ENCODE measurements at places on chromosomes 13 and 19.

- no peak for DNase-seq
Observed at GRCh38 chr13:108807841-108808240, 178.4 kb downstream of the MYO16 start.

DNA sequence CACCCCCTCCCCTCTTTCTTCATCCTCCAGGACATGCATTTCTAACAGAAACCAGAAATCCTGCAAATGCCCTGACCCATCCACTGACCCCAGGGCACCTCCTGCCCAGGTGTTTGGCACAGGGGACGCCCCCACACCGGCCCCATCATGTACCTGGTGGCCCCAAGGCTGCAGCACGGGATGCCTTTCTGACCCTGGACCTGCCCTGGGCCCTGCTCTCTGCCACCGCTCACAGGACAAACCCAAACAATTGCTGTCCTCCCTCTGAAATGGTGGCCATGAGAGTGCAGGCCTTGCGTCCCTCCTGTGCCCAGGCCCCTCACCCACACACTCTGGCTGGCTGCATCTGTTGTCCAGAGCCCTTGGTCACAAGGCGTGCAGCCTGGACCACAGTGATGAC lies 12.1 kb downstream of the SCGB2B2 start:
- no peak for DNase-seq

- no peak for DNase-seq
Observed at GRCh38 chr19:38062959-38063761, 156.2 kb downstream of the SIPA1L3 start.

DNA sequence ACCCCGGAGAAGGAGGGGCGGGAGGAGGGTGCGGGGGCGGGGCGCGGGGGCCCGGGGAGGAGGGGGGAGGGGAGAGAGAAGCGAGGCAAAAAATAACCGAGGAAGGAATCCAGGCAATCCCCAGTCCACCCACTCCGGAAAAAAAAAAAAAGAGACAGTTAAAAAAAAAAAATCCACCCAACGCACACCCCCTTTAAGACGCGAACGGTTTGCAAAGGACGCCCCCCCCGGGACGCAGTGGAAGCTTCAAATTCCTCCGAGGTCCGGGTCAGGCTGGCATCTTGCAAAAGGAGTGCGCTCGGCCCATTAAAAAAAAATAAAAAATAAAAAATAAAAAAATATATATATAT lies at the start of gene CACNA1A:
Gene CACNA1A (minus strand): TSS at position 9 of the 350 bp plus-strand sequence. CDS start 255 bp downstream, outside the sequence.
- DNase-seq = no peak

DNA sequence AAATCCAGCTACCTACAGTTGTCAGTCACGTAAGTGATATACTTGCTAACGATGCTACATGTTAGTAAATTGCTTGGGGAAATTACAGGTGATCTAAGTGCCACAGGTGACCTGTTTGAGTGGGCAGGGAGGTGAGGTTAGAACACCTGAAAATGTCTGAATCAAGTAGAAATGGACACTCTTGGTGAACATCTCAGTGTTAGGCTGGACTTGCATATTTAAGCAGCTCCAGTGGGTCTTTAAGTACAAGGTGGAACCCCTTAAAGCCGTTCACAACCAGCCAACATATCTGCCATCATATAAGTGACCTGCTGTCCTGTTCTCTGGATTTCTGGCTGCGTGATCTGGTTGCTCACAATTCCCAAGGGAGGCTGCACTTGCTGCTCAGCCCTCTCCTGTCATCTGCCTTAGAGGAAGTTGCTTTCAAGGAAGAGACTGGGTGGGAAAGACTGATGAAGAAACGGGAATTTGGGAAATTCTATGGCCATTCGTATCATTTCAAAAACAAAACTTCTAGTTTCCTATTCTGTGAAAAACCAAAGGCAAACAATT lies 244.0 kb downstream of the DCLK1 start:
- no peak for DNase-seq

GRCh38 chr13:49441312-49441711 lies 2.6 kb downstream of the CAB39L start:
- DNase-seq = no peak

Measured in cortex of kidney (tissue), 1 donor.